Dermis microvascular lymphatic vessel endothelial cell (primary cell): ENCODE measurements at places on chromosomes 6 and 20.

GRCh38 chr6:136922685-136923006, 545 bp downstream of the SLC35D3 start:
- no peak for DNase-seq

GRCh38 chr6:16157909-16158308, 29.0 kb downstream of the MYLIP start:
- no peak for DNase-seq

DNA sequence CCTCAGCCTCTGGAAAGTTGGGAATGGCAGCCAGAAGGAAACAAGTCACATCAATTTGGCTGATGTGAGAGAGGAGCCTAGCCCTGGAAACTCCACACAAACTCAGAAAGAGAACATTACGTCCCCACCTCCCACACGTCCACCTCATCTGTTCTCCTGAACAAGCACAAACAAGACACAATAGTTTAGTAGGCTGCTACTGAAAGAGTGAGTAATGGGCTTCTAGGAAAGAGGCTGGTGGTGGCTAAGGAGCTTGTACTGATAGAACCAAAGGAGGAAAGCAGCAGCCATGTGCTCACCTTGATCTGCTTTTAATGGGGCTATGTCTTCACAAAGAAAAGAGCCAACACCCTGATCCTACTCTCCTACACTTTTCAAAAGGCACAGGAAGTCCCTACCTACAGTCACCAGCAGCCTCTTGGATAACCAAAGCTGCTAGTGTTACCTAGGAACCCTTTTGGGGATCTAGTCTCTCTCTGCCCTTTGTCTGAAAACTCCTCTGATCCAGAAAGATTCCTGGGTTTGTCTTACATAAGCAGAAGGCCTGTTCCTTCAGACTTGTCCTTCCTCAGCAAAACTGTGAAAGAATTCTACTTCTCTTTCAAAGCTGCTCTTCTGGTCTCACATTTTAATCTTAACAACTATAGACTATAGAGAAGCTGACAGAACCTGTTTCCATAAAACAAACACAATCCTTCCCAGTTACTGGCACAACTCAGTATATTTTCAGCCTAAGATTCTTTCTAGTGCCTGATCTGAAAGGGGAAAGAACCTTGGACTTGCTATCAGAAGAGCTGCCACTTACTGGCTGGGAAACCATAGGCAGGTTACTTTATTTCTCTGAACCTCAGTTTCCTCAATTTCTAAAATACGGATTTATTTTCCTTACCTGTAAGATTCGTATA, 3.1 kb downstream of the PLAGL2 start:
- DNase-seq, result no peak

DNA sequence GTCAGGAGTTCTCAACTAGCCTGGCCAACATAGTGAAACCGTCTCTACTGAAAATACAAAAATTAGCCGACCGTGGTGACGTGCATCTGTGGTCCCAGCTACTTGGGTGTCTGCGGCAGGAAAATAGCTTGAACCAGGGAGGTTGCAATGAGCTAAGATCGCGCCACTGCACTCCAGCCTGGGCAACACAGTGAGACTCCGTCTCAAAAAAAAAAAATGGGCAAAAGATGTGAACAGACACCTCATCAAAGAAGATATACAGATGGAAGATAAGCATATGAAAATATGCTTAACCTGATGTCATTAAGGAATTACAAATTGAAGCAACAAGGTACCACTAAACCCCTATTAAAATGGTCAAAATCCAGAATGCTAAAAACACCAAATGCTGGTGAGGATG, 9.2 kb upstream of the HSPA12B start:
- DNase-seq, result no peak

DNA sequence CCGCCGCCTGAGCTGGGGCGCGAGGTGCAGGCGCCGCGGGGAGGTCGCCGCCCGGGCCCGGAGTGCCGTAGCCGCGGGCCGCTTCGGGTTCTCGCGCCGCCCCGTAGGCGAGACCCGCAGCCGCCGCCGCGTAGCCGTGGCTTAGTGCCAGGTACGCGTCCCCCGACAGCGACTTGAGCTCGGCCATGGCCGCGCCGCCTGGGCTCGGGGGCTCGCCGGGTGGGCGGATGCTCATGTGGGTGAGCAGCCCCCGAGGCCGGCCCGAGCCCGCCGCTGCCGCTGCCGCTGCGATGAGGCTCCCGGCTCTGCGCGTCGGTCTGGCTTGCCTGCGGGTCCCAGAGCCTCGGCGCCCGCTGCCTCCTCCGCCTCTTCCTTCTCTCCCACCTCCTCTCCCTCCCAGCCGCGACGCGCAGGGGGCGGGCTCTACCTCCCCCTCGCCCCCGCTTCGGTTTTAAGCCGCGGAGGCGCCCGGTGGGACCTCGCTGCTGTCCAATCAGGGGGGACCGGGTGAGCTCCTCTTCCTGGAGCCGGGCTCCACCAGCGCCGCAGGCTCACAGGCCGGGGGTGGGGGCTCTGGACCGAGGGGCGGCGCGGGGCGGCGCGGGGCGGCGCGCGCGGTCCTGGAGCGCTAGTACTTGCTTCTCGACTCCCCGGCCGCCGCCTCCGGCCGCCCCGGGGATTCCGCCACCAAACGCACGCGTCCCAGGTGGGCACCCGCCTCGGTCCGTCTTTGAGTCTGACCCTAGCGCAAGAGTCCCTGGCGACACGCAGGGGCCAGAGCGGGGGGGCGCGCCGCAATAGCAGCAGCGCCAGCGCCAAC, at the start of gene BHLHE23:
TSS of gene BHLHE23 (minus strand) at position 425 of the 820 bp plus-strand sequence. CDS start at position 235, 190 bp downstream.
- DNase-seq, result no peak

DNA sequence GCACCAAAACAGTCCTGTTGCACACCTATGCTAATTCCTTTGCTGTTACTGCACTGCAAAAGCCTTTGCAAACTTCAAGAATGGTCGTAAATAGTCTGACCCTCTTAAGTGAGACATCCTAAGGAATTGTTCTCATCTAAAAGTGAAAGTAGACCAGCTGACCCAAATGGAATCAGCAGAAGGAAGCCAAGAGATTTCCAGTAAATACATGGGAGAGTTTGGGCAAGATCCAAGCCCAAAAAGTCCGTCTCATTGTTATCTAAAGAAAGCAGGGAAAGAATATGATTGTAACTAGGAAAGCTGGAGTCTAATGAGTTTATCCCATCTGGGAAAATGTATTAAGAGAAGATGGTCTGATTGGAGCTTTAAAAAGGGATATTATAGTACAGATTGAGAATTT, 43.0 kb upstream of the HIVEP1 start:
- DNase-seq, result peak; percentile 17

DNA sequence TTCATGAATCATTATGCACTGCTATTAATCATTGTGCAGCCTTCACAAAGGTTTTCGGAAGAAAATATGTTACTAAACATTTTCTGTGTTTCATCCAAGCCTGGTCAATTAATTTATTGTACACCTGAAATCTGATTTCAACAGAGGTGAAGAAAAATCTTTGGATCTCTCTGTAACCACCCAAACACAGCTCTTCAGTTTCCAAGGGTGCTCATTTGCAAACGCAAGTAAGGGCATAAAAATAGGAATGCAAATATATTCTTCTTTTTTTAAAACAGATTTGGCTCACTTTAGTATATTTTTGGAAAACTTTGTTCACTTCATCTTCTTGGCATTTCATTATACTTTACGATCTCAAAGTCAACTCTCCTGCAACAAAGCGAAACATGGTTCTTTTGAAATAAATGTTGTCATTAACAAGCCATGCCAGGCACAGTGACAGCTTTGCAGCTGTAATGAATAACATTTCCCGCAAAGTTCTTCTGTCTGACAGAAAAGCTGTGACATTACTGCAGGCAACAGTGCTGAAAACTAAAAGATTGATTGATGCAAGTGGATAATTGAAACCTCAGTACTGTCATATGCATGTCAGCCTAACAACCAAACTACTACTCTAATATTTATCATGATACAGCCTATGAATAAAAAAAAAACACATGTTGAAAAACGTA, 348.3 kb downstream of the FRK start:
- DNase-seq, result no peak

DNA sequence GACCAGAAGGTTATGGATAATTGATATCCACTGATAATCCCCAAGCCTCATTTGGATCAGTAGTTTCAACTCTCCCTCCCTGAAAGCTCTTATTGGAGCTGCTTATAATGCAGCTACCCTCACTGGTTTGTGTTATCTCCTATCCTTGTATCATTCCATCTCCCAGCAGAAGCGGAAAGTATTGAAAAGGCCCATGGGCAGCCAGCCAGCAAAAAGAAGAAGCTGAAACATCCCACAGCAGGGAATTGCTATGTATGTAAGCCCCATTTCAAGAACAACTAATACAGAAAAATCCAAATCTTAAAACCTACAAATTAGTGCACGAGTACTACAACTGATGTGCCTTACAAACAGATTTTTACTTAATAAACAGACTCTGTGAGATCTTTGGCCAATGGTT, 269.0 kb upstream of the ECI2 start:
- DNase-seq, result no peak

GRCh38 chr6:25346064-25346463, 66.9 kb downstream of the CARMIL1 start:
- DNase-seq, result no peak

DNA sequence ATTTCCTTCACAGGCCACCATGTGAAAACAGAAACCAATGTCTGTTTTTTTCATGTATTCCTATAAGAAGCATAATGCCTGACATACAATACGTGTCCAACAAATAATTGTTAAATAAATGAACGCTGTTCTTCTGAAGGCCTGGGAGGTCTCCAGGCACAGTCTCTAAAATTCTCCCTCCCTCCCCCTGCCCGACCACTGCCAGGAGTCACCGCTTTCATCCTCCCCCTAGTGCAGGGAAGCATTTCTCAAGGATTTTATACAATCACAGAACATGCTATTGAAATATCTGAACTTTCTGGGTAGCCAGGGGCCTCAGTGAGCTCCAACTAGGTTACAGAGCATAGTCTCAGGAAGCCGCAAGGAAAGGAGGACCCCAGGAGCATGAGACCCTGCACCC, 95.3 kb downstream of the ZNF217 start:
- no peak for DNase-seq
